Fibroblast of skin of right quadriceps (primary cell): ENCODE measurements at places on chromosomes 3 and 15.

DNA sequence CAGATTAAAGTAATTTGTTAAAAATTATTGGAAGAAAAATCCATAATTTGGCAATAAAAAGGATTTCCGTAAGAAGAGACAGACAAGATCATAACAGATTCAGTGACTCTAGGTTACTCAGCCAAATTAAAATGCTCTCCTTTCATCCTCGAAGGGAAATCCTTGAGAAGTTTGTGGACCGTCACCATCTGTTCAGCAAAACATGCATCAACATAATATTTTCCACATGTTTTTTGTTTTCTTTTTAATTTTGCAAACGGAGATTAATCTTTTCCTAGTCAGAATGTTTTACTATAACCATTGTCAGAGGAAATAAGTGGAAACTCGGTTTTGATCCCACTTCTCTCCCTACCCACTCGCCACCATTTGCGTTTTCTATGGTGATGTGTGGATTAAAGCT is 128.3 kb downstream of the TMCO5A start:
- peak; percentile 57 for DNase-seq

- DNase-seq, result no peak
Measured at GRCh38 chr3:127399154-127399553, 111.3 kb upstream of the PRR20G start.

- peak; percentile 62 for DNase-seq
Measured at GRCh38 chr3:74614107-74614967, at the start of gene CNTN3. Gene CNTN3 (minus strand): TSS chr3:74614659. CDS start chr3:74521112, 93,547 bp downstream.

DNA sequence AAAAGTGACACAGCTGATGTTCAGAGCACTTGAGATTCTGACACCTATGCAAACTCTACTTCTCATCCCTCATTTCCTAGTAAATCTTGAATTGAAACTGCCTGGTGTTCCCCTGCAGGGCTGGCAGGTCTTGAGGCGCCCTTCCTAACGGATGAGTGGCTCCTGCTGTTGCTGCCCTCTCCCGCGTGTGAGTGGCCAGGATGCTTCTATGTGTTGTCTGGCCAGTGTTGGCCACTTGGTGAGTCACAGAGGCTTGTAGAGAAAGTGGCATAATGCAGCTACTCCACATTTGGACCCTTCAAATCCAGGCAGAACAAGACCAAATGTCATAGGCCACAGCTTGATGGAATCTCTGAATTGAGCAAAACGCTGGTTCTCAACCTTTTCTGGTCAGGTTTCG is 63.6 kb downstream of the MOBP start:
- no peak for DNase-seq

DNA sequence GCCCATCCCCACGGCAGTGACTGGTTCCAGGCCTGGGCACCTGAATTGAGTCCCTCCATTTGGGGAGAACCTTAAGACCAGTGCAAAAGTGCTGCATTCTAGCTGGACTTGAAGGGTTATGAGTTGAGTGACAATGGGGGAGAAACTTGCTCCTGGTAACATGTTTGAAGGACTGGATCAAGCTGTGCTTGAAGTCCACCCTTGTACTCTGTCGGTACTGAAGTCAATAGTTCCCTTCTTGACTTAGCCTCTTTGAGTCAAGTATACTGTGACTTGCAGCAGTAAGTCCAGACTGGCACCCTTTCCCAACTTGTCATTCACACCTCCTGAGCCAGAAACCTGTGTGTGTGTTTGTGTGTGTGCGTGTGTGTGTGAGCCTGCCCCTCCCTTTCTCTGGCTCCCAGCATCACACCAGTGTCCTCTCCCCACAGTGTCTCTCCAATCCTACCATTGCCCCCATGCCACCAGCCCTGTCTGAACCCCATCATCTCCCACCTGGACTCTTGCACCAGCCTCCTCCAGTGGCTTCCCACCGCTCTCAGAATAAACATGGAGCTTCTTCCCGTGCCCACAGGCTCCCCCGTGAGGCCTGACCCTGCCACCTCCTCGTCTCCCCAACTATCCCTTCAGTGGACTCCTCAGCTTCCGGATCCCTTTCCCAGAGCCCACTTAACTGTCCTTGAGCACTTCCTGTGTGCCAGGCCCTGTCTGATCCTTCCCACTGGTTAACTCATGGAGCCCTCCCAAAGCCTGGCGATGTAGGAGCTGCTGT is 10.2 kb upstream of the FBLN2 start:
- DNase-seq, result no peak

DNA sequence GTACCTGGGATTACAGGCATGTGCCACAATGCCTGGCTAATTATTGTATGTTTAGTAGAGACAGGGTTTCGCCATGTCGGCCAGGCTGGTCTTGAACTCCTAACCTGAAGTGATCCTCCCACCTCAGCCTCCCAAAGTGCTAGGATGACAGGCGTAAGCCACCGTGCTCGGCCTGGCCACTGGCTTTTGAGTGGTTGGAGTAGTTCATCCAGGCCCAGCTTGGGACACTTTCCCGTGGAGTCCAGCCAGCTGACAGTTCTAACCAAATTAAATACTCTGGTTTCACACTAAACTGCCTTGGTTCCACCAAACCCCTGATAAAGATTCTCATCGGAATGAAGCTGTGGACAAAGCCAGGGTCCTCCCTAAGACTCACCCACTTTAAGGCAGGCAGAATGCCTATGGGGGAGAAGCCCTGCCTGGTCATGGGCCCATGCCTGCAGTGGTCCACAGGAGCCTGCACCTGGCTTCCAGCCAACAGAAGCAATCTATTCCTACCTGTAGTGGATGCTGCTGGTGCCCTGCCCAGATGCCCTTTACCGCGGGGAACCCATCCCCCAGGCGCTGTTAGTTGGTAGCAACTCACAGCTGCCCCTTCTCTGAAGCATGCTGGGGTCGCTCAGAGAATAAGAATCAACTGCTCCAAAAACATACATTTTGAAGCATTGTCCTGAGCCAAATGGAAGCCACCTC is 5.2 kb upstream of the SLC28A1 start:
- no peak for DNase-seq

DNA sequence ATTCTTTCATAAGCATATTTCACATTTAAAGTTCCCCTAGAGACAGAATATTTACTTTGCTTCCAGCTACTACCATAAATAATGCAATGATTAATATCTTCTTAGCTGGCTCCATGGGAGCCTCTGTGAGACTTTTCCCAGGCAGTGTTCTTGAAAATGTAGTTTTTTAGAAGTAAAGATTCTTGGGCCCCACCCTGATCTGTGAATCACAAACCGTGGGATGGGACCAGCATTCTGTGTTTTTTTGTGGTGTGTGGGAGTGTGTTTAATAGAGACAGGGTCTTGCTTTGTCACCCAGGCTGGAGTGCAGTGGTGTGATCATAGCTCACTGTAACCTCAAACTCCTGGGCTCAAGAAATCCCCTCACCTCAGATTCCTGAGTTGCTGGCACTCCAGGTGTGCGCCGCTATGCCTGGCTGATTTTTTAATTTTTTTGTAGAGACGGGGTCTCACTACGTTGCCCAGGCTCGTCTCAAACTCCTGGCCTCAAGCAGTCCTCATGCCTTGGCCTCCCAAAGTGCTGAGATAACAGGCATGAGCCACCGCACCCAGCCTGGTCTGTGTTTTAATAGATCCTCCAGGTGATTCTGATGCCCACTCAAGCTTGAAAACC is 83.0 kb downstream of the KLHL25 start:
- no peak for DNase-seq

DNA sequence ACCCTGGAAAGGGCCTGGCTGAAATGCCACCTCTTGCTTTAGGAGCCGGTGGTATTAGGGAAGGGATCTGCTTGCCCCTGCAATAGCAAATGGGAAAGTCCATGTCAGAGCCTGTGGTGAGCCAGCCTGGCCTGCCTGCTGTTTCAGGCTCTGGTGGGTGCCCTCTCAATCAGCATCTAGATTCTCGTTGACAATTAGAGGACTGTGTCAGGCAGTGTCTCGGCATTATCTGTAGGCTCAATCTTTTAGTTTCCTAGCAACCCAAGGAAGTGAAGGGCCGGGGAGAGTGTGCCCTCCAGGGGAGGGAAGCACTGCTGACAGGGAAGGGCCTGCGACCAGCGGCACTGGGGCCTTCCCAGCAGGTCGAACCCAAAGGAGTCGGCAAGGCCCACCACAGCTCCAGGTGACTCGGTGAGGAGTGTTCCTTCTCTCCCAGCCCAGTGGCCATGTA is 42.1 kb downstream of the TLE3 start:
- DNase-seq, result no peak

GRCh38 chr3:109188741-109189140 is 52.2 kb downstream of the C3orf85 start:
- no peak for DNase-seq

DNA sequence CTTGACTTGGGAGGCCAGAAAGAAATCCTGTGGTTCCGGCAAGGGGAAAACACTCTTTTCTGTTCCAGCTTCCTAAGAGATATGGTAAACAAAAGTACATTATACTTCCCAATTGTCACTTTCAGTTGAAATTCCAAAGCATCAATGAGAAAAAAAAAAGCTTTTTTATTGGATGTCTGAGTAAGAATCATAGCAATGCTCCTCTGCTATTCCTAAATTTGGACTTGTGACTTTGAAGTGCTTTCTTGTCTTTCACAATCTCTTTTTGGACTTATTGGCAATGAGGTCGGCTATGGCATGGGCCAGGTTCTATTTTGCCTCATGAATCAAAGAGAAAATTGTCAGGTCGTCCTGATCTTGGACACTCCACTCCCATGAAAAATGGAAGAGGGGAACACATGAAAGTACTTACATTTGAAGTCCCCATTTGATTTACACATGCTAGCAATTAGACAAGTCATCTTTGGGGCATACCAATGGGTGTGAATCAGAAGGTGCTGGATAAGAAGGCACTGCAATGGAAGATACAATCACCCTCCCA is 170.5 kb downstream of the GREM1 start:
- peak; percentile 88 for DNase-seq
